T-helper 1 cell (primary cell): ENCODE measurements at places on chromosomes 16 and 17.

- no peak for DNase-seq
Observed at GRCh38 chr17:37098910-37099664, 150.3 kb downstream of the AATF start.

DNA sequence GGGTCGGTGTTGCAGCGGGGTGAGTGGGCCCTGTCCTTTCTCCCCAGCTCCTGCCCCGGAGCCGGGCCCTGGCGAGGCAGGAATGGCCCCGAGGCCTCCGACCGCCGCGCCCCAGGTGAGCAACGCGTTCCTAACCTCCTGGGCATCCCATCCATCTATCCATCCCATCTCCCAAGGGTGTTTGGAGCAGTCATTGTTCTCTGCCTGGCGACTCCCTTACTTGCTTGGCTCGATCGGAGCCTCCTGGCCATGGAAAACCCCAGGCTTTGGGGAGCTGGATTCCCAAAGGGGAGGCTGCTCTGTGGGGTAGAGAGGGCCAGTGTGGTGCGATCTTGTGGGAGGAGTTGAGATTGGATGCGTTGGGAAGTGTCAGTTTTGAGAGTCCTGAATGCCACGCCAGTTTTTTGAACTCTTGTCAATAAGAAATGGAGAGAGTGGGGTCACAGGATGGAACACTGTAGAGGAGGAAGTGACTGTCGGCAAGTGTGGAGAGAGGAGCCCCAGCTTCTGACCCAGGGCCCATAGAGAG is 684 bp downstream of the ZFP90 start:
- no peak for DNase-seq

DNA sequence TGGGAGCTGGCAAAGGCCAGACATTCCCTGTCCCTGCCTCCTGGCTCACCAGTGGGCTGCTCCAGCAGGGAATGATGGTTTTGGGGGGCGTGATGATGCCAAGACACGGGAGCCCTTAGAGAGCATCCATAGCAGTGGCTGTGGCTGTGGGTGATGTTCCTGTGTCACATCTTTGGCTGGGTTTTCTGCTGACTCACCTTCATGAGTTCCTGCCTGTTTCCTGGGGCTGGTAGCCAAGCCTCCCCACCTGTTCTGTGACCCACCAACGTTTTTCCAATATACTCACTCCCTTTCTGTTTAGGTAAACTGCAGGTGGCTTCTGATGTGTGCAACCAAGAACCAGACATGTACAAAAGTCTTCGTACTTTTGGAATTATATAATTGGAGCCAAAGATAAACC is 16.5 kb upstream of the NF1 start:
- DNase-seq = no peak

DNA sequence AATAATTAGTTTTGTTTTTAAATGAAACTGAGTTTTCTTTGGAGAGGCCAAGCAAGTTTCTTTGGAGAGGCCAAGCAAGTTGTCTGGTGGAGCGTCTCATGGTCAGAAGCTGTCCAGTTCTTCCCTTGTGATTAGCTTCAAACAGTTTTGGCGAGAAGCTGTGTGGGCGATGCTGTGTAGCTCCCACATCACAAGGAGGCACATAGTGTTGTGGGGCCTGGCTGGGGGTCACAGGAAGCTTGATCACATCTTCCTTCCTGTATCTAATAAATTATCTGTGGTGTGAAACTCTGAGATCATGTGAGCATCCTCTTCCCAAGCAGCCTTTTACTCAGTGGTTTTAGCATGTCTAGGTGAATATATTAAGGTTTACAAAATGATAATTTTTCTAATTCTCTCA is 33.9 kb downstream of the SPECC1 start:
- no peak for DNase-seq

- DNase-seq = peak; percentile 55
Observed at GRCh38 chr16:31868691-31869167, 4.9 kb upstream of the ZNF267 start.
